Activated T-helper 1 cell treated with anti-CD3 and anti-CD28 coated beads, Interleukin-12 subunit alpha, Interleukin-12 subunit beta, Interleukin-2, Interleukin-4 antibody, amounts not matched to agents 30 ng/mL and 10 ng/mL and 1 ng/mL, durations not matched to agents 14 hours and 24 hours and 36 hours (primary cell): ENCODE measurements at places on chromosomes 1 and 21. TPM values are rescaled to one million over a fixed set of nuclear protein-coding genes. Genes with fewer than 3 reads are reported as not detected.
A peak's percentile ranks its signal among the peaks of the same experiment; 100 is the strongest.

GRCh38 chr21:46437096-46437498 lies 21.6 kb upstream of the DIP2A start:
- H3K4me1 ChIP-seq = no peaks in the 10 kb centered on the region
- peaks cover 26% of the 10 kb centered on the region for H3K36me3 ChIP-seq
- H3K27me3 ChIP-seq = no peaks in the 10 kb centered on the region
- no peak overlapping the region for H3K27ac ChIP-seq
- DNase-seq = no peak

Gene GALE
- total RNA-seq = 62.4 and 63.4 TPM in 2 replicates

Gene AK5
- total RNA-seq = 0.39 TPM in 1 of 2 replicates, not detected in the other

DNA sequence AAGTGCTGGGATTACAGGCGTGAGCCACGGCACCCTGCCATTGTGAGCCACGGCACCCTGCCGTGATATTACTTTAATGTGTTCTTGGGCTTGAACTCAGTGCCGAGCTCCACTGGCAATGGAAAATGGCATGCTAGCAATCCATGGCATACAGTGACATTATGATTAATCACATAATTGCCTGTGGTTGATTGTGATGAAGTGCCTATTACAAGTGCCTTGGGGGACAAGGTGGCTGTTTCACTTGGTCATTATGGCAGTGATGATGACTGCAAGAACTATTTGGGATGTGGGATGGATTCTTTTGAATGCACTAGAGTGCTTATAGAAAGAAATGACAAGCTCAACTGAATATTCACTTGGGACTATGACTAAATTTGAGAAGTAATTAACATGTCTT lies 22.3 kb upstream of the HPCAL4 start:
- no peak for DNase-seq
- no peak overlapping the region for H3K27ac ChIP-seq
- H3K4me1 ChIP-seq = no peaks in the 10 kb centered on the region
- peaks cover 39% of the 10 kb centered on the region for H3K27me3 ChIP-seq
- H3K36me3 ChIP-seq = no peaks in the 10 kb centered on the region

DNA sequence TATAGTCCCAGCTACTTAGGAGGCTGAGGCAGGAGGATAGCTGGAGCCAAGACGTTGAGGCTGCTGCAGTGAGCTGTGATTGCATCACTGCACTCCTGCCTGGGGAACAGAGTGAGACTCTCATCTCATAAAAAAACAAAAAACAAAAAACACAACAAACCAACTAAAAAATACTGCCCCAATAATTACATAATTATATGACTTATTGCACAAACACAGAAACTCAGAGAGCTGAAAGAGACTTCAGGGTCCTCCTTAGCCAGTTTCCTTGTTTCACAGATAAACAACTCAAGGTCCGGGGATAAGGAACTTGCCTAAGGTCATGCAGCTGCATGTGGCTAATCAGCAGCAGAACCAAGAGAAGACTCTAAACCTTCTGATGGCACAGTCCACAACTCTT lies 11.9 kb downstream of the EXTL2 start:
- no peaks in the 10 kb centered on the region for H3K36me3 ChIP-seq
- H3K4me1 ChIP-seq = no peaks in the 10 kb centered on the region
- no peak overlapping the region for H3K27ac ChIP-seq
- DNase-seq = no peak
- H3K27me3 ChIP-seq = peaks cover 3% of the 10 kb centered on the region

Gene GRIK1
- total RNA-seq = not detected in 2 replicates

Gene RASSF5
- 220 and 221 TPM in 2 replicates for total RNA-seq

Gene FBLIM1
- total RNA-seq = not detected in 2 replicates

GRCh38 chr1:204439621-204440375 lies 28.2 kb upstream of the PPP1R15B start:
- DNase-seq = no peak
- no peaks in the 10 kb centered on the region for H3K27me3 ChIP-seq
- H3K36me3 ChIP-seq = peaks cover 52% of the 10 kb centered on the region
- H3K27ac ChIP-seq = no peak overlapping the region

Gene NCMAP
- not detected in 2 replicates for total RNA-seq

DNA sequence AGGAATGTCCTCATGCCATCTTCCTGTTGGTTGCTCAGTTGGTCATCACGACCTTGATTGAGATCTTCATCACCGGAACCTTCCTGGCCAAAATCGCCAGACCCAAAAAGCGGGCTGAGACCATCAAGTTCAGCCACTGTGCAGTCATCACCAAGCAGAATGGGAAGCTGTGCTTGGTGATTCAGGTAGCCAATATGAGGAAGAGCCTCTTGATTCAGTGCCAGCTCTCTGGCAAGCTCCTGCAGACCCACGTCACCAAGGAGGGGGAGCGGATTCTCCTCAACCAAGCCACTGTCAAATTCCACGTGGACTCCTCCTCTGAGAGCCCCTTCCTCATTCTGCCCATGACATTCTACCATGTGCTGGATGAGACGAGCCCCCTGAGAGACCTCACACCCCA lies 42.9 kb downstream of the KCNJ15 start:
- H3K4me3 ChIP-seq = no peak overlapping the region
- no peak overlapping the region for H3K27ac ChIP-seq
- no peak for DNase-seq
- H3K4me1 ChIP-seq = peaks cover 28% of the 10 kb centered on the region
- H3K27me3 ChIP-seq = no peaks in the 10 kb centered on the region
- no peaks in the 10 kb centered on the region for H3K36me3 ChIP-seq

DNA sequence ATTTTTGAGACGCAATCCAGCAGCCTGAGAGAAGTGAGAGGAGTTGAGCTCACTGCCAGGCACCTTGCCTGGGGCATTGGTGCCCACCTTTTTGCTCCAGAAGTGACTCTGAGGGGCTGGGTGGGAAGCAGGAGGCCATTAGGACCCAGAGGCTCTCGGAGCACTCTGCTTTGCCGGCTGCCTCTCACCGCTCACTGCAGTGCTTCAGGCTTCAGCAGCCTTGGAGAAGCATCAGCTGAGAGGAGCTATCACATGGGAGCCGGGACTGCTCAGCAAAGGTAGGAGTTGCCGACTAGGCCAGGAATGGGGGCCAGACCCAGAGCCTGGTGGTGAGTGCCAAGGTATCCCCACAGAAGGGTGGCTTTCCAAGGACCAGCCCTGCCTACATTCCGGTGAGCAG lies at the start of gene GPR61:
GPR61 (plus strand) TSS at position 197 of the 400 bp plus-strand sequence. CDS start 3,151 bp downstream, outside the sequence.
- no peak within 1 kb of the TSS for H3K4me3 ChIP-seq
- peaks cover 11% of the 10 kb centered on the region for H3K27me3 ChIP-seq
- no peak within 1 kb of the TSS for H3K27ac ChIP-seq
- no peak for DNase-seq

GRCh38 chr1:151995774-151996173 lies 2.1 kb upstream of the S100A10 start:
- H3K36me3 ChIP-seq = peaks cover 6% of the 10 kb centered on the region
- peaks cover 30% of the 10 kb centered on the region for H3K4me1 ChIP-seq

- peaks cover 6% of the 10 kb centered on the region for H3K27me3 ChIP-seq
- peak overlapping the region; percentile 18 for H3K27ac ChIP-seq
- H3K36me3 ChIP-seq = peaks cover 10% of the 10 kb centered on the region
- H3K4me1 ChIP-seq = peaks cover 50% of the 10 kb centered on the region
These were observed 156.9 kb downstream of the RUNX1 start for GRCh38 chr21:34892209-34892608.

Gene SPRR1B
- not detected in 2 replicates for total RNA-seq

- H3K27ac ChIP-seq = no peak overlapping the region
- no peak for DNase-seq
- H3K4me3 ChIP-seq = no peak overlapping the region
These were observed 258.0 kb downstream of the KCTD3 start for GRCh38 chr1:215825056-215825455.

Gene SH2D1B
- total RNA-seq = 0.10 TPM in 1 of 2 replicates, not detected in the other

Gene CD58
- total RNA-seq = 35.3 and 37.8 TPM in 2 replicates

Gene LCE2C
- total RNA-seq = not detected in 2 replicates

Gene SPRR2A
- total RNA-seq = not detected in 2 replicates

DNA sequence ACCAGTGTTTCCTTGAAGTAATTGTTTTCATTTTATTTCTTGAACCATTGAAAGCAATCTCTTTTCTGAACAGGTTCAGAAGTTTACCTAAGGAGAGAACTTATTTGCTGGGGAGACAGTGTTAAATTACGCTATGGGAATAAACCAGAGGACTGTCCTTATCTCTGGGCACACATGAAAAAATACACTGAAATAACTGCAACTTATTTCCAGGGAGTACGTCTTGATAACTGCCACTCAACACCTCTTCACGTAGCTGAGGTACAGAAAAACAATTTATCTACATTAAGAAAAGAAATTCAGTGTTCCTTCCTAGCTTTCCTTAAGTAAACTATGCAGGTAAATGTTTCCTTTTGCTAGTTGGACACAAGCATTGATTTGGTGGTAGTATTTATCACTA lies 27.4 kb downstream of the AGL start:
- peaks cover 15% of the 10 kb centered on the region for H3K36me3 ChIP-seq
- no peaks in the 10 kb centered on the region for H3K4me1 ChIP-seq
- H3K27me3 ChIP-seq = no peaks in the 10 kb centered on the region

DNA sequence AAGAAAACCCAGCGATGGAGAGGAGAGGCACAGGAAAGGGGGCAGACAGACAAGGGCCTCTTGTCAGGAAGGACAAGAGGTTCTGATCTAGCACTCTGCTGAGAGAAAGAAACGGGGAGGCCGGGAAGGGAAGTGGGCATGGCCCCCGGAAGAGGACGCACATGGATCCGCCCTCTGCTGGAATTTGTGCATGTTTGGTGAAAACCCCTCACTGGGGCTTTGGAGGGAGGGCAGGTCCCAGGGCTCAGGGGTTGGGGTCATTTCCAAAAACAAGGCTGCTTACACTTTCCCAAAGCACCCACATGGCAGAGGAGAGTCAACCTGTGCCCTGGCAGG lies 32.4 kb upstream of the ECE1 start:
- no peak for DNase-seq
- H3K36me3 ChIP-seq = peaks cover 19% of the 10 kb centered on the region
- H3K4me3 ChIP-seq = peak overlapping the region; percentile 37
- peaks cover 54% of the 10 kb centered on the region for H3K4me1 ChIP-seq
- peak overlapping the region; percentile 65 for H3K27ac ChIP-seq
- peaks cover 2% of the 10 kb centered on the region for H3K27me3 ChIP-seq

DNA sequence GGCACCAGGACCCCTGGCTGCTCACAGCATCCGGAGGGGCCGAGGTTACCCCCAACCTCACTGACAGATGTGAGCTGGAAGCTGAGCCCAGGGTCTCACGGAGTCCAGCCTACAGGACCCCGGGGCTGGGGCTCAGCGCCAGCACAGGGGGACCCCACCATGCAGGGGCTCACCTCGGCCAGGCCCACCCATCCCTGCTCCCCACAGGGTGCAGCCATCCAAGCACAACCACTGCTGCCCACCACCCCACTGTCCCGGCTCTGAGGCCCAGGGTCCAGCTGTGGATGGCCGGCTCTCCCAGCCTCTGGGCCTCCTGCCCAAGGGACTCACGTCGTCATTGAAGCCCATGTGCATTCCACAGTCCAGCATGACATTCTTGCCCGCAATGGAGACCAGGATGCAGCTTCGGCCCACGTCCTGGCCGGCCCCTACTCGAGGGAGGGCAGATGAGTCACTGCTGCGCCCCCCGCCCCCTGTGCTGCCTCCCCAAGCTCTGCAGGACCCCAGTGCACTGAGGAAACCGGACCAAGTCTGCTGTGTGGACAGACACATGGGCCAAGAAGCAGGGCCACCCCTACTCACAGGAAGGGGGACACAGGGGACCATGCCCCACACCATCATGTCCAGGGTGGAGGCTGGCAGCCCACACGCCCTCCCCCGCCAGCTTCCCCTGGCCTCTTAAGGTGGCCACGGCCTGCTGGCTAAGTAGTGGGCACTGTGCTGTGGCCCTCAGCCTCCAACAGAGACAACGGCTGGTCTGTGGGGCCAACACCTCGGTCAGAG lies 3.6 kb downstream of the INTS11 start:
- peaks cover 13% of the 10 kb centered on the region for H3K36me3 ChIP-seq
- H3K4me3 ChIP-seq = no peak overlapping the region
- no peaks in the 10 kb centered on the region for H3K27me3 ChIP-seq

- H3K4me1 ChIP-seq = no peaks in the 10 kb centered on the region
- no peak overlapping the region for H3K4me3 ChIP-seq
- H3K36me3 ChIP-seq = no peaks in the 10 kb centered on the region
- H3K27me3 ChIP-seq = no peaks in the 10 kb centered on the region
- no peak for DNase-seq
- H3K27ac ChIP-seq = no peak overlapping the region
These were observed 36.1 kb downstream of the ST6GALNAC3 start for GRCh38 chr1:76110666-76111065.

Gene COL11A1
- not detected in 2 replicates for total RNA-seq

Gene ZYG11A
- total RNA-seq = 0.22 and 0.26 TPM in 2 replicates

GRCh38 chr1:179089827-179090482 lies 8.1 kb downstream of the TOR3A start:
- H3K36me3 ChIP-seq = peaks cover 35% of the 10 kb centered on the region
- no peak overlapping the region for H3K4me3 ChIP-seq
- no peak overlapping the region for H3K27ac ChIP-seq
- H3K27me3 ChIP-seq = no peaks in the 10 kb centered on the region
- peaks cover 4% of the 10 kb centered on the region for H3K4me1 ChIP-seq
- no peak for DNase-seq

Gene KPRP
- not detected in 2 replicates for total RNA-seq

Gene C1orf116
- not detected in 2 replicates for total RNA-seq

GRCh38 chr1:228263636-228264035 lies 55.8 kb downstream of the OBSCN start:
- H3K4me1 ChIP-seq = no peaks in the 10 kb centered on the region
- H3K36me3 ChIP-seq = peaks cover 4% of the 10 kb centered on the region
- H3K27me3 ChIP-seq = no peaks in the 10 kb centered on the region
- no peak for DNase-seq

Gene ARHGAP30
- 149 and 151 TPM in 2 replicates for total RNA-seq

Gene RGS18
- total RNA-seq = not detected in 2 replicates

GRCh38 chr1:43802356-43802980 lies 95.1 kb downstream of the ST3GAL3 start:
- peaks cover 2% of the 10 kb centered on the region for H3K36me3 ChIP-seq
- no peak overlapping the region for H3K27ac ChIP-seq
- H3K4me3 ChIP-seq = no peak overlapping the region
- no peaks in the 10 kb centered on the region for H3K27me3 ChIP-seq

GRCh38 chr21:43298546-43299440 lies 128.1 kb downstream of the SIK1 start:
- H3K27me3 ChIP-seq = peaks cover 2% of the 10 kb centered on the region
- H3K27ac ChIP-seq = no peak overlapping the region
- no peaks in the 10 kb centered on the region for H3K4me1 ChIP-seq
- H3K36me3 ChIP-seq = no peaks in the 10 kb centered on the region
- H3K4me3 ChIP-seq = no peak overlapping the region
- no peak for DNase-seq
